Activated T-helper 2 cell treated with anti-CD3 and anti-CD28 coated beads, Interferon-gamma antibody, Interleukin-2, Interleukin-4, amounts not matched to agents 10 μg/mL and 5 μg/mL and 100 μg/mL, durations not matched to agents 14 hours and 24 hours and 36 hours (primary cell): ENCODE measurements at places on chromosomes 2 and 18. TPM values are rescaled to one million over a fixed set of nuclear protein-coding genes. Genes with fewer than 3 reads are reported as not detected.

CFAP221 gene
- total RNA-seq, result not detected in 2 replicates

SAG gene
- total RNA-seq, result 0.05 TPM in 1 of 2 replicates, not detected in the other

PDE11A gene
- not detected in 2 replicates for total RNA-seq

LOXHD1 gene
- total RNA-seq, result not detected in 2 replicates

CNDP1 gene
- 0.09 TPM in 2 replicates for total RNA-seq

C2orf80 gene
- total RNA-seq, result not detected in 2 replicates

NT5C1B gene
- not detected in 2 replicates for total RNA-seq

CYP27A1 gene
- total RNA-seq, result not detected in 2 replicates

CHST9 gene
- total RNA-seq, result not detected in 2 replicates

MYO1B gene
- 7.0 and 12.2 TPM in 2 replicates for total RNA-seq

GRCh38 chr2:158509928-158510797, 53.4 kb downstream of the PKP4 start:
- no peak for DNase-seq

DNA sequence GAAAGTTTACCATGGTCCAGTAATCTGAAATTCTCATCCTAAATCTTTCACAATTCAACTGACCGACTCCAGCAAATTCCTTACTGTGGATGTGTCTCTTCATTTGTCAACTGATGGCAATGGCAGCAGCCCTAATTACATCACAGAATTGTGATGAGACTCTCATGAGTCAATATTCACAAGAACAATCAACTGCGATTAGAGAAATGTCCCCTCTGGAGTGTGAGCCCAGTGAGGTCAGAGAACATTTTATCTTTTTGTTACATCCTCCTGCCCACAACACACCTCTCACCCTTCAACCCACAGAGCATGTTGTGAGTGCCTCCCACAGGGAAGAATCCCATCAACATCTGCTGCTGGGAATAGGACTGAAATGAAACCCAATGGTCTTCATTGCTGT, 73.6 kb downstream of the CD226 start:
- no peak for DNase-seq

DNA sequence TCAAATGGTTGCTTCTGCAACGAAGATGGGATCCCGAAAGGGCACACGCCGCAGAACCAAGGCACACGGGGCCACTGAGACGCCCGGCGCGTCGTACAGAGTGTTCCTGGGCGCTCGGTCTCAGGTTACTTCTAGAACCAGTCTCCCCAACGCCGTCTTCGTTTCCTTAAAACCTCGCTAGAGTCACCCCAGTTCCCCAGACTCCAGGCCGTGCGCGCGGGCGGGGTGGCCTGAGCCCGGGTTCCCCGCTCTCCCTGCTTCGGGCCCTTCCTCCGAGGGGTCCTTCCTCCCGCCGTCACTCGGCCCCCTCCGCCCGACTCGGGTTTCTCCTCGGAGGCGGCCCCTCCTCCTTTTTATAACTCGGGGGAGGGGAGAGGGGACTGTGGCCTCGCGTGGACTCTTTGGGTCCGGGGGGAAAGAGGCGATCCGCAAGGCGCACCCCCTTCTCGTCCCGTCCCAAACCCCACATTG, 774 bp upstream of the FZD7 start:
- peak; percentile 31 for DNase-seq

DNA sequence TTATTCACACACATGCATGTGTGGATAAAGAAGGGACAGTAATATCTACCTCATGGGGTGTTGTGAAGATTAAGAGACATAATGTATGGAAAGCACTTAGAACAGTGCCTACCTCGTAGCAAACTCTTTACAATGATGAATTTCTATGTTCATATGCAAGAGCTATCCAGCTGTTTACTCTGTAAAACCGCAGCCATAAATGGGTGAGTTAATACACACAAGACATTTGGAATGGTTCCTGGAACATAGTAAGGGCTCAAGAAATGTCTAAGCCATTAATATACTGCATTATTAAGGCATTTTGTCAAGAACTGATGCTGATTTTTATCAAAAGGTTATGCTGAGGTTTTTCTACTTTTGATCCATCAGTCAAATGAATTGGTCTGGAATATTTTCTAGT, 1076.2 kb downstream of the TSN start:
- no peak for DNase-seq

GRCh38 chr2:226551522-226552250, 247.9 kb downstream of the IRS1 start:
- DNase-seq, result no peak

DNA sequence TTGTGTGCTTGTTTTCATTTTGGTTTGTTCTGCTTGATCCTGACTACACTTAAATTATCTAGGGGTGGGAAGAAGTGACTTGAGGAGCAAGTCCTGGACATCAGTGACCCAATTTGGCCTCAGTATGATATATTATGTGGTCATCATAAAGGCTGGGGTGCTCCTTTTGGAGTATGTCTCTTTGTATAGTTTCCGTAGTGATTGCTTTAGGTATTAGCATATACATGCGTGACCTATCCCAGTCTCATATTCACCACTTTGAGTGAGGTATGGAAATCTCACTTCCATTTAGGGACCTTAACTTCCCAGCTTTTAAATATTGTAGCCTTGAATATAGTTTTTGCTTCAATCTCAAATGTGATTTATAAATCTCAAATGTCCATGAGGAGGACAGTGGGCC, 241.0 kb downstream of the PTGR3 start:
- no peak for DNase-seq

- DNase-seq, result no peak
Observed at GRCh38 chr2:221495731-221496130, 76.4 kb downstream of the EPHA4 start.

GRCh38 chr2:186485576-186485870, 537 bp upstream of the ZC3H15 start:
- no peak for DNase-seq

DNA sequence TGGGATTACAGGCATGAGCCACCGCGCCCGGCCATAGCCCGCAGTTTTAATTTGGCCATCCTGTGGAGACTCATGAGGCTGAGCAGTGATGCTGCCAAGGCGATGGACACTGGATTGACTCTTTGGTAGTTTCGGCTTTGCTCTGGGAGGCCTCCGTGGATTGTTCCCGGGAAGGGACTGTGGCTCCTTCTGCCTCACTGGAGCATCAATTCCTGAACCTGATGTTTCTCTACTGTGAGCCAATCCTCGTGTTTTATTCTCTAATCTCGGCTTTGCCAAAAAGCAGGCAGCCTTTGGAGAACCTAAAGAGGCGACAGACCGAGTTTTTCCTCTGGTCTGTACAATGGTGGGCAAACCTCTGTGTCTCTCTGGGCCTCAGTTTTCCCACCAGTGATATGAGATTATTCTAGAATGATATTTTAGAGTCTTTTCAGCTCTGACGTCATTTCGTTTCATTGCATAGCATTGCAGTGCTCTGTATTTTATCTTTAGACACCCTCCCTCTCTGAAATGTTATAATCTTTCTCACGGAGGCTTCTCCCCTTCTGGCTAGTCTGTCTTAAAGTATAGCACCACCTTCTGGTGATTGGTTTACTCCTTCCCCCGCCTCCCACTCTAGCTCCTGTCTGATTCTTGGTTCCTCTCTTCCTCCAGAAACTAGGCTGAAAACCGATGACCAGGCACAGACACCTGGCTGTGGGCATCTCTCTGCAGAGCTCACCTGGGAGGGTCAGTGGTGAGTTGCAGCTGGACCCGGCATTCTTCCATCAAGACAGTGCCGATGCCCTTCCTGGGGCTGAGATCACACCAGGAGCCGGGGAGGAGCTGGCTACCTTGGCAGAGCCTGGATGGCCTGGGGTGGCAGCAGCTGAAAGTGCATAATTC, 341.3 kb downstream of the MYCN start:
- DNase-seq, result no peak

GRCh38 chr2:45330108-45330507, 281.0 kb downstream of the SRBD1 start:
- no peak for DNase-seq

GRCh38 chr2:186575302-186575701, 14.6 kb upstream of the ITGAV start:
- DNase-seq, result no peak

DNA sequence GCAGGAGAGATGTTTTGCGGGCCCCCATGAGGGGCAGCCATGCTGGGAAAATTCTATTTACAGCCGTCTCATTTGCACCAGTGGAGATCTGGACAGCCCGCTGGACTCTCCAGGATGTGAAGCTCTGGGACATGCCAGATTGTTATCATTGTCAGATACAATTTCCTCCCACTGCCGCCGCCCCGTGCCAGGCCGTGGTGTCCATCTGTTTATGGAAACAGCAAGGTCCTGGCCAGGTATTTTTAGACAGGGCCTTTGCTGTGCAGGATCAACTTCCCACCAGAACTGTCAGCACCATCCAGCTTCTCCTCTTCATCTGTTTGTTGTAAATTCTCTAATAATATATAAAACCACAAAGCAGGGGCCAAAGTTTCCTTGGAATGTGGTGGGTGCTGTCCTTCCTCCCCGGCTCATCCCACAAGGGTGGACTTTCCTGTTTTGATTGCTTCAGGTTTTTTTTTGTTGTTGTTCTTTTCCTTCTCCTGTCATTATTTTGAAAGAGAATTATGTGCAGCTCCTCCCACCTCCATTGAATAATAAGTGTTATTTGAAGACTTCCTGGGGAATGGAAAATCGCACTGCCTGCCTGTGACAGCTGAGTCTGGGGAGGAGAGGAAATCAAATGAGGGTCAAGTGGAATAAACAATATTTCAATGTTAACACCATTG, 398.1 kb downstream of the TNS1 start:
- DNase-seq, result no peak

- no peak for DNase-seq
Observed at GRCh38 chr2:168801961-168802858, at the start of gene NOSTRIN. Gene NOSTRIN (plus strand): TSS chr2:168802637. CDS start chr2:168802647, 10 bp downstream.

DNA sequence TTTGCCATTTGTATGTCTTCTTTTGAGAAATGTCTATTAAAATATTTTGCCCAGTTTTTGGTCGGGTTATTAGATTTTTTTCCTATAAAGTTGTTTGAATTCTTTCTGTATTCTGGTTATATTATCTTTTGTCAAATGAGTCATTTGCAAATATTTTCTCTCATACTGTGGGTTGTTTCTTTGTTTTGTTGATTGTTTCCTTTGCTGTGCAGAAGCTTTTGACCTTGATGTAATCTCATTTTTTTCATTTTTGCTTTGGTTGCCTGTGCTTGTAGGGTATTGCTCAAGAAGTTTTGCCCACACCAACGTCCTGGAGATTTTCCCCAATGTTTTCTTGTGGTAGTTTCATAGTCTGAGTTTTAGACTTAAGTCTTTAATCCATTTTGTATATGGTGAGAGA, 245.7 kb downstream of the ADCYAP1 start:
- no peak for DNase-seq

GRCh38 chr2:152499896-152500735, 165.1 kb downstream of the FMNL2 start:
- DNase-seq, result no peak
